ENCODE measurements at places on chromosomes 12 and 14.

DNA sequence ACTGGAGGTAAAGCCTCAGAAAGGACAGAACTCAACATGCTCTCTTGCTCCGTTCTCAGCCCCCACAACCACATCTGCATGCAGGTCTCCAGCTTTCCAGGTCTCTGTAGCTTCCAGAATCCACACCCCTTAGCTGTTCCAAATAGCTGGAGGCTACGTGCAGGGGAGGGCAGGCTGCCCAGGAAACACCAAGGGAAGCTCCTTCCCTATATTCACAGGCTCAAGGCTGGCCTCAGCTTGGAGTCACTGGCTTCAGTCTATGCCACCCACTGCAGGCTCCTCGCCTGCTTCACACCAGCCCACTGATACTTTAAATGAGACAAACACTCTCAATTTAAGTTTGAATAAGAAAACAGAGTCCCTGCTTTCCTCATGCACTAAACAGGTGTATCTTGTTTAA, 73.3 kb downstream of the ASCL4 start:
- no peaks in the 10 kb centered on the region for H3K4me1 ChIP-seq
- peaks cover 79% of the 10 kb centered on the region for H3K27me3 ChIP-seq
- H3K36me3 ChIP-seq: no peaks in the 10 kb centered on the region

- peaks cover 5% of the 10 kb centered on the region for H3K36me3 ChIP-seq
- H3K4me3 ChIP-seq: no peak overlapping the region
- no peak for DNase-seq
- no peaks in the 10 kb centered on the region for H3K27me3 ChIP-seq
Observed at GRCh38 chr12:91846466-91847055, 299.1 kb downstream of the BTG1 start.

DNA sequence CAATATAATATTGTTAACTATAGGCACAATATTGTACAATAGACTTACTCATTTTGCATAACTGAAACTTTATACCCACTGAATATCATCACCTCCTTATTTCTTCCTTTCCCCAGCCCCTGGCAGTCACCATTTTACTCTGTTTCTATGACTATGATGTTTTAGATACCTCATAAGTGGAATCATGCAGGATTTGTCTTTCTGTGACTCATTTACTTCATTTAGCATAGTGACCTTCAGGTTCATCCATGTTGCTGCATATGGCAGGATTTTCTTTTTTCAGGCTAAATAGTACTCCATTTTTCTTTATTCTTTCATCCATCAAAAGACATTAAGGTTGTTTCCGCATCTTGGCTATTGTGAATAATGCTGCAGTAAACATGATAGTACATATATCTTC, 18.9 kb downstream of the USP15 start:
- peaks cover 5% of the 10 kb centered on the region for H3K36me3 ChIP-seq
- H3K4me1 ChIP-seq: peaks cover 11% of the 10 kb centered on the region
- no peak overlapping the region for H3K4me3 ChIP-seq
- no peak overlapping the region for H3K27ac ChIP-seq
- no peaks in the 10 kb centered on the region for H3K27me3 ChIP-seq
- DNase-seq: no peak

- H3K27ac ChIP-seq: peak overlapping the region; percentile 13
- no peak overlapping the region for H3K4me3 ChIP-seq
- H3K36me3 ChIP-seq: no peaks in the 10 kb centered on the region
- H3K27me3 ChIP-seq: peaks cover 15% of the 10 kb centered on the region
- H3K4me1 ChIP-seq: peaks cover 39% of the 10 kb centered on the region
Observed at GRCh38 chr12:2291182-2291832, 238.5 kb downstream of the CACNA1C start.

- H3K4me3 ChIP-seq: no peak overlapping the region
- no peaks in the 10 kb centered on the region for H3K4me1 ChIP-seq
- H3K36me3 ChIP-seq: no peaks in the 10 kb centered on the region
- no peaks in the 10 kb centered on the region for H3K27me3 ChIP-seq
- H3K27ac ChIP-seq: no peak overlapping the region
- no peak for DNase-seq
Observed at GRCh38 chr12:87779016-87779415, 250.2 kb downstream of the C12orf50 start.

DNA sequence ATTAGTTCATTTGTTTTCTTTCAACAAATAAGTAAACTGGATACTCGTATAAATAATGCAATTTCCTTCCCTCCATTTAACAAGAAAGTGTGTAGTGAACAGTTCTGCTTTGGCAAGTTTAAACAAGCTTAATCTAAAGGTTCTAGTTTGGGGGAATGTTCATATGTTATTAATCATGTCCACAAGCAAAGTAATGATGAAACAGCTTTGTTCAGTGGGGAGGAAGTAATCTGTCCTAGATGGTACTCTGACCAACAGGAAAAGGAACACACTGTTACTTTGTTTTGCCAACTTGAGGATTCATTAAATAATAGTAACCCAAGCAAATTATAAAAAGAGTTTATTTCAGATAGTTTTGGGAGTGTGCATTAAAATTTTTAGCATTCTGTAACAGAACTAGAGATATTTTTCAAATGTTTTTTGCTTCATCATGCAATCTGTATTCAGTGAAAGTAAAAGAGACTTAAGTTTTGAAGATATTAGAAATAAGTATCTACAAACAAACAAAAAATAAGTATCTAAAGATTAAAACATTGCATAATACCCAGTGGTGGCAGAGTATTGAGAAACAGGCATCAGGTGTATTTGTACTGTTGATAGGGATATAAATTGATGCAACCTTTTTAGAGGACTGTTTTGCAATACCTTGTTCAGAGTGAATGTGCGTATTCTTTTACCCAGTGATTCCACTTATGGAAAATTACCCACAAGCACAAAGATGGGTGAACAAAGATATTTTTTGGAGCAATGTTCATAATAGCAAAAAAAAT, 61.1 kb downstream of the RAB35 start:
- no peak for DNase-seq
- H3K4me3 ChIP-seq: no peak overlapping the region
- H3K36me3 ChIP-seq: no peaks in the 10 kb centered on the region
- H3K27ac ChIP-seq: no peak overlapping the region

GRCh38 chr12:54369597-54370131, 5.4 kb upstream of the GPR84 start:
- no peak for DNase-seq
- peaks cover 8% of the 10 kb centered on the region for H3K27me3 ChIP-seq
- H3K4me1 ChIP-seq: peaks cover 39% of the 10 kb centered on the region

- no peak overlapping the region for H3K4me3 ChIP-seq
- H3K27ac ChIP-seq: no peak overlapping the region
- H3K4me1 ChIP-seq: peaks cover 6% of the 10 kb centered on the region
- DNase-seq: no peak
- peaks cover 4% of the 10 kb centered on the region for H3K36me3 ChIP-seq
Observed at GRCh38 chr12:105033851-105034250, 47.7 kb downstream of the NOPCHAP1 start.

DNA sequence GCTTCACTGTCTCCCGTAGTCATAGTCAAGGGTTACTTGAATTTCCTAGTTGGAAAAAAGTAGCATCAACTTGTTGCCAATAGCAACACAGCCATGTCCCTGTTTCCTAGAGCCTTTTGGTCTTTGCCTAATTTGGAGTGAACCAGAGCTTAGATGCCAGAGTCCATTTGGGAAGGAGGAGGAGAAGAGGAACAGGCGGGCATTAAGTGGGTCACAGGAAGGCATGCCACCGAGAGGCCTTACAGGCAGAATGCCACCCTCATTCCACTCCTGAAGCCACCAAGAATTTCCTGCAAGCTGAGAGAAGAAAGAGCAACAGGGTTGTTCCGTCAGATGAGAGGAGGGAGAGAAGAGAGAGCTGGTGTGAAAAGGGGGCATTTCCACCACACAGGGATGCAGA, 339.5 kb downstream of the DPF3 start:
- H3K4me1 ChIP-seq: peaks cover 8% of the 10 kb centered on the region
- no peak overlapping the region for H3K4me3 ChIP-seq
- no peak for DNase-seq
- H3K36me3 ChIP-seq: no peaks in the 10 kb centered on the region
- H3K27me3 ChIP-seq: peaks cover 18% of the 10 kb centered on the region

DNA sequence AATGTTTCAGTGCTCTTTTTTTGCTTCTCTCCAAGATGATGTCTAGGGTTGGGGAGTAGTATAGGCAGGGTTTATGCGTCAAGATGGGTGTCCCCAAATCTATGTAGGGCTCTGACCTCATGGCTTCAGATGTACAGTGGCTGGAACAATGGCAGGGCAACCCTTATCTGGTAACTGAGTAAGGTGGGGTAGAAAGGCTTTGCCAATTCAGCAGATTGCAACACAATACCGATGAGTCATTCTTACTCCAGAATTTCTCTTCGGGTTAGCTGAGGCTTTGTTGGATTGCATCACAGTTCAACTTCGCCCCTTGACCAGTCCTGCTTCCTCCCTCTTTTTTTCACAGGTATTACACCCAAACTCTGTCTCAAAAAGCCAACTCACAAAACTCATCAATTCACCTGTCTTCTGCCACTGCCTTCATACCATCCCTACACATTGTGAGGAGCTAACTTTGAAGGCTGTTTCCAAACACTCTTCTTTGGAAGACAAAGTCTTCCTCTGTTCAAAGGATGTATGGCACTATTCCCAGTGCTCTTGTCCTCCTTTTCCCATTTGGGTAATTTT, 190.2 kb upstream of the CNOT2 start:
- H3K27ac ChIP-seq: peak overlapping the region; percentile 74
- H3K36me3 ChIP-seq: no peaks in the 10 kb centered on the region
- DNase-seq: no peak
- H3K4me3 ChIP-seq: no peak overlapping the region
- peaks cover 19% of the 10 kb centered on the region for H3K4me1 ChIP-seq

- no peaks in the 10 kb centered on the region for H3K36me3 ChIP-seq
- DNase-seq: no peak
- no peak overlapping the region for H3K27ac ChIP-seq
- no peak overlapping the region for H3K4me3 ChIP-seq
- H3K27me3 ChIP-seq: no peaks in the 10 kb centered on the region
Observed at GRCh38 chr14:51917193-51917592, 56.8 kb downstream of the GNG2 start.

- H3K4me3 ChIP-seq: peak overlapping the region; percentile 7
- DNase-seq: no peak
- peaks cover 17% of the 10 kb centered on the region for H3K4me1 ChIP-seq
- peaks cover 37% of the 10 kb centered on the region for H3K27me3 ChIP-seq
- no peaks in the 10 kb centered on the region for H3K36me3 ChIP-seq
Observed at GRCh38 chr14:22391908-22392565, 197.0 kb downstream of the DAD1 start.

GRCh38 chr14:104370256-104370870, 209.2 kb upstream of the C14orf180 start:
- peaks cover 18% of the 10 kb centered on the region for H3K27me3 ChIP-seq
- H3K27ac ChIP-seq: no peak overlapping the region
- H3K36me3 ChIP-seq: no peaks in the 10 kb centered on the region
- H3K4me3 ChIP-seq: no peak overlapping the region

- peaks cover 29% of the 10 kb centered on the region for H3K36me3 ChIP-seq
- H3K4me1 ChIP-seq: peaks cover 31% of the 10 kb centered on the region
- peaks cover 5% of the 10 kb centered on the region for H3K27me3 ChIP-seq
- no peak overlapping the region for H3K4me3 ChIP-seq
- no peak overlapping the region for H3K27ac ChIP-seq
Observed at GRCh38 chr14:54572316-54572715, 5.4 kb downstream of the SAMD4A start.

- peaks cover 5% of the 10 kb centered on the region for H3K4me1 ChIP-seq
- no peak for DNase-seq
- no peak overlapping the region for H3K27ac ChIP-seq
- no peaks in the 10 kb centered on the region for H3K36me3 ChIP-seq
- no peaks in the 10 kb centered on the region for H3K27me3 ChIP-seq
- H3K4me3 ChIP-seq: no peak overlapping the region
Observed at GRCh38 chr12:90826036-90826435, 128.9 kb downstream of the CCER1 start.

DNA sequence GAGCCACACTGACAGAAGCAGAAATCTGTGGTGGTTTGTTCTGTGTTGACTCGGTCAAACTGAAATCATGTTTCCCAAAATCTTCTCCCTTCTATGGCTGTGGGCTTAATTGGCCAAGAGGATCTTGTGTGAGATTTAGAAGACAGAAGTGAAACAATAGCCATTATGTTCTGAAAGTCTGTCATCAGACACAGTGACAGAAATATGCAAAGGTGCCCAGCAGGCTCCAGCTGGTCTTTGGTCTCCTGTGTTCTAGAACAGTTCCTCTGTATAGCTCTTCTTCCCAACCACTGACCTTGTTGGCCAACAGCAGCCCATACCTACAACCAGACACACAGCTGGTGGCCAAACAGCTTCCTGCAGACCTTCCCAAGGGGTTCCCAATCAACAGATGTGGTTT, 25.0 kb upstream of the COCH start:
- H3K4me3 ChIP-seq: no peak overlapping the region
- no peaks in the 10 kb centered on the region for H3K36me3 ChIP-seq
- no peak for DNase-seq
- no peak overlapping the region for H3K27ac ChIP-seq

- H3K27ac ChIP-seq: no peak overlapping the region
- no peaks in the 10 kb centered on the region for H3K4me1 ChIP-seq
- H3K4me3 ChIP-seq: no peak overlapping the region
Observed at GRCh38 chr12:130058926-130059472, 103.3 kb upstream of the FZD10 start.
